Adrenal gland (tissue), 19 donors: ENCODE measurements at places on chromosomes 7 and 10. TPM values are rescaled to one million over a fixed set of nuclear protein-coding genes. Genes with fewer than 3 reads are reported as not detected.

The TMEM225B gene
- 1.4 TPM for polyA plus RNA-seq

The NCAPG2 gene
- 1.9 TPM for polyA plus RNA-seq

The PTPN20 gene
- polyA plus RNA-seq, result 4.5 TPM

The LIPN gene
- not detected for polyA plus RNA-seq

The ARL3 gene
- 20.5 TPM for polyA plus RNA-seq

The ASAH2 gene
- 0.32 TPM for polyA plus RNA-seq

The ACTL6B gene
- 0.64 TPM for polyA plus RNA-seq

The SH2D4B gene
- polyA plus RNA-seq, result 0.07 TPM

The FAM25A gene
- 4.3 TPM for polyA plus RNA-seq

The ATOH7 gene
- polyA plus RNA-seq, result 0.71 TPM

The AZGP1 gene
- polyA plus RNA-seq, result 0.88 TPM

The AP3M1 gene
- 6.1 TPM for polyA plus RNA-seq
